Sigmoid colon (tissue), 7 donors: ENCODE measurements at places on chromosomes 5 and 9. TPM values are rescaled to one million over a fixed set of nuclear protein-coding genes. Genes with fewer than 3 reads are reported as not detected.

The FOXD4L5 gene
- total RNA-seq: not detected

The C9orf153 gene
- total RNA-seq: 0.99 TPM

The ACOT12 gene
- total RNA-seq: not detected

The SLC36A2 gene
- total RNA-seq: not detected

The TMEM252 gene
- total RNA-seq: not detected

The FAM219A gene
- 8.2 TPM for total RNA-seq

The CD274 gene
- 1.4 TPM for total RNA-seq

The FIBCD1 gene
- not detected for total RNA-seq

The PCDHGA7 gene
- 10.8 TPM for total RNA-seq

The SPINK7 gene
- total RNA-seq: not detected

The ABO gene
- total RNA-seq: 0.36 TPM

The PCDHA5 gene
- 1.7 TPM for total RNA-seq

The LSM11 gene
- 15.5 TPM for total RNA-seq

The RECK gene
- 16.1 TPM for total RNA-seq

The PCDHB9 gene
- 6.2 TPM for total RNA-seq

The PPP3R2 gene
- not detected for total RNA-seq

The WDR38 gene
- total RNA-seq: not detected

The MARCOL gene
- total RNA-seq: not detected

The PCDHA11 gene
- 0.55 TPM for total RNA-seq

The SLC25A46 gene
- total RNA-seq: 61.2 TPM

The SHROOM1 gene
- total RNA-seq: 4.2 TPM

The LRRC19 gene
- total RNA-seq: not detected

The NR5A1 gene
- not detected for total RNA-seq

The ZNF658 gene
- total RNA-seq: 5.3 TPM

The PDCD1LG2 gene
- total RNA-seq: 1.1 TPM

The CDX1 gene
- not detected for total RNA-seq

The SPATA6L gene
- 2.3 TPM for total RNA-seq

The TLR4 gene
- 10.5 TPM for total RNA-seq

The SNCAIP gene
- total RNA-seq: 2.4 TPM

The RBM22 gene
- 30.0 TPM for total RNA-seq

The UGCG gene
- total RNA-seq: 22.5 TPM

The RANBP6 gene
- 10.2 TPM for total RNA-seq

The SLC36A3 gene
- not detected for total RNA-seq
